SJSA1 (cell line): ENCODE measurements at places on chromosomes 3 and 15. TPM values are rescaled to one million over a fixed set of nuclear protein-coding genes. Genes with fewer than 3 reads are reported as not detected.

ANKRD63 gene
- total RNA-seq: 11.4 and 13.6 TPM in 2 replicates

GRCh38 chr3:32843510-32844321 lies 25.9 kb downstream of the TRIM71 start:
- DNase-seq: no peak

- no peak for DNase-seq
Measured at GRCh38 chr3:47836986-47837385, 34.0 kb downstream of the DHX30 start.

DNA sequence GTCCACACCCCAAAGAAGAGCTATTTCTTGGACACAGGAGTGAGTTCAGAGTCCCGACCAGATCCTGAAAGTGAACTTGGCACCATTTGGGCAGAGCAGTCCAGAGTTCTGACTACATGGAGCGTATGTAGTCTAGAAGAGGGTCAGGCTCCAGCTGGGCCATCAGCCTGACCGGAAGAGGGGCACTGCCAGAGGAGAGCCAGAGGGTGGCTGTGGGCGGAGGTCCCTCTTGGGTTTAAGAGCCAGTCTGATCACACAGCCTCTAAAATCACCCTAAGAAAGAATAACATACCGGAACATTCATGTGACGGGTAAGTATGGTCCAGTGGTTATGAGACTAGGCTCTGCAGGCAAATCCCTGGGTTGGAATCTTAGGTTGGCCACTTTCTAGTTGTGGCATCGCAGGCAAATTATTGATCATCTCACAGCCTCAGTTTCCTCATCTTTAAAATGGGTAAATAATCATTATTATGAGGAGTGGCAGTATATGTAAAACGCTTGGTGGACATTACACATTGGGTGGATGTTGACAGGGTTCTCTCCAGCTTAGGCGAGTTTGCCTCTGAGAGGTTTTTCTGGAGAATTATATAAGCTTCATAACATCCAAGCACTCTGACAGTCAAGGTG lies 2.1 kb upstream of the RAP2B start:
- DNase-seq: no peak

GRCh38 chr15:74955017-74955416 lies 1.6 kb downstream of the RPP25 start:
- DNase-seq: no peak

SOX14 gene
- not detected in 2 replicates for total RNA-seq

GRCh38 chr3:56976651-56977560 lies 83.6 kb upstream of the SPATA12 start:
- DNase-seq: no peak

GP5 gene
- not detected in 2 replicates for total RNA-seq

DNA sequence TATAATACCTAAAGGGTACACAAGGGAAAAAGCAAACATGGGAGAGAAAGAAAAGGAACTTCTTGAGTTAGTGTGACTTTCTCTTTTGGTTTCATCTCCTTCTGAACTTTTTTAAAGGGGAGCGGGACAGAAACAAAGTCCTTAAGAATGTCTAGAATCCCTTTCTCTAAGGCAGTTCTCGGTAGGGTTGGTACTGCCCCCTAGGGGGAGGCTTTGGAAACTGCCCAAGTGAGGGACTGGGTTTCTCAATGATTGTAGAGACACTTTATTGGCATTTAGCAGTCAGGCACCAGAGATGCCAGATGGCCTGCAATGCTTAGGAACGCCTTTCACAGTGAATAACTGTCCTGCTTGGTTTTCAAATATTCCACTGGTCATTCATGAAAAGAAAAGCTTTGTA lies 172.7 kb downstream of the WDR72 start:
- DNase-seq: no peak

RETNLB gene
- total RNA-seq: not detected in 2 replicates

GRCh38 chr15:61421938-61422337 lies 192.8 kb upstream of the RORA start:
- no peak for DNase-seq

DNA sequence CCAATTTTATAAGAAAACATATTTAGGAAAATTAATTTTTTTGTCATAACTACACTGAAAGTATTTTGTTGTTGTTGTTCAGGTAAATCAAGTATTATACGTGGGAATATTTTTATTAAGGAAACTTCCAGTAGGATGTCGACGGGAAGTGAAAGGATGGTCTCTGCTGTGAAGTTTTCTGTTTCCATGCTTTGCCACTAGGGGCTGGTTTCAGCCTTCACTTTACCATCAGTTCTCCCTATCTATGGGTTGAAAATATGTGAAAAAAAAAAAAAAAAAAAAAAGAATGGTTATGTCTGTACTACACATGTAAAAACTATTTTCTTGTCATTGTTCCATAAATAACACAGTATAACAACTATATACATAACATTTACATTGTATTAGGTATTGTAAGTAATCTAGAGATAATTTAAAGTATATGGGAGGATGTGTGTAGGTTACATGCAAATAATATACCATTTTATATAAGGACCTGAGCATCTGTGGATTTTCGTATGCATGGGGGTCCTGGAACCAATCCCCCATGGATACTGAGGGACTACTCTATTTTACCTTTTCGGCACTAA lies 136.7 kb downstream of the SMAD6 start:
- no peak for DNase-seq

DNA sequence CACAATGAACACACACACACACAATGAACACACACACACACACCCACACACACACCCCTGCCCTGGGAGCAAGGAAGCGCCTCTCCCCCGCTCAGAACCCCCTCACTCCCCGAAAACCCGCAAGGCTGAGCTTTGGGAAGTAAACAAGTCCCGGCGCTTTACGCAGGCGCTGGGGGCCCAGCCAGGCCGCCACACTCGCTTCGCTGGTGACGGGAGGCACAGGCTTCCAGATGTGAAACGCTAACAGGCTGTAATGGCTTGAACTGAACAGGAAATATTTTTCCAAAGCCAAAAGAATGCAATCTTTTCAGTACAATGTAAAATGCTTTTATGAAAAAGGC lies 122.7 kb upstream of the IGF1R start:
- no peak for DNase-seq

NME9 gene
- total RNA-seq: 0.13 TPM in 1 of 2 replicates, not detected in the other

DNA sequence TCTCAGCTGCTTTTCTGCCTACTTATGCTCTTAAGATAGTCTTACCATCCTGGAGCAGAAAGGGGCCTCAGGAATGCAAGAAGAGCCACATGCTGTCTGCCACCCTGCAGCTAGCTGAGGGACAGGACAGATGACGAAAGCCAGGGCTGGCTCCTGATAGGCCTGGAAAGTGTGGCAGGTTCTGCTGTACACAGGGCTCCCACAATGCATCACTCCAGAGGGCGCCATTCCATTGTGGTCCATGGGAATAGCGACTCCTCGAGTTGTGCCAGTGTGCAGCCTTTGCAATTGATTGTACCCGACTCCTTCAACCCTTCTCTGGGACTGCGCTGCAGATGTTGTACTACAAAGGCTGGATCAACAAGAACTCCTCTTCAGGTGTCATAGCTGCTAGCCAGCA lies 11.2 kb downstream of the ACAN start:
- DNase-seq: no peak

GRCh38 chr3:143132246-143132980 lies 12.8 kb downstream of the CHST2 start:
- no peak for DNase-seq

- no peak for DNase-seq
Measured at GRCh38 chr3:49600781-49601180, 46.5 kb downstream of the BSN start.

SLC25A26 gene
- total RNA-seq: 7.8 and 16.0 TPM in 2 replicates

DNA sequence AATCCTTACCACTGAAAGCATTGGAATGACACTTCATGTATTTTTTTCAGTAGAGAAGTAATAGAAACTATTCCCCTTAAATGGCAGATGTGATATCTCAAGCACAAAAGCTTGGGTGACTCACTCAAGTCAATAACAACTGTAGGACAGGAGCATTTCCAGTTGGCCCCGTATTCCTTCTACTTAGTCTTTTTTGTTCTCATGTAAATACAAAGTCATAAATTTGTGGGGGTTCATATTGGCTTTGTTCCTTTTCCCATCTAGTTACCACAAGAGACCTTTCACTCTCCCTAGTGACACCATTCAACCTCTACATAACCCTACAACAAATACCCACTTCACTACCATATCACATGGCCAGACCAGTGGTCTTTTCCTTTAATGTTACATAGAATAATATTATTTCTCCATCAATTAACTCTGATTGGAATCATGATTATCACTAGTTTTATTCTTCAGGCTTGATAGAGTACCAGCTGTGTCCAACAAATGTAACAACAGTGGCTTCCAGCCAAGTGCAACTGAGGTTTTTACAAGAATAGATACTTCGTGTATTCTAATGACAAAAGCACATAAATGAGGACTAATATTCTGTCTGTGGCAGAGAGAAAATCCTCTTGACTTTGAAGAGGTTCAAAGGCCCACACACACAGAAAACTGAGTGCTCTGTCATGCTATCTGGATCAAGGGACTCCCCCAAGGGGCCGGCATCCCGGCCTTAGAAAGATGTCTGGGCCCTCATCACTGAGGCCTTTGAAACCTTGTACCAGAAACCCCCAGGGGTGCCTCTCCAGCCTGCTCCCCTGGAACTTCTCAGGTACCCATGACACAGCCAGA lies 94.0 kb upstream of the THBS1 start:
- no peak for DNase-seq

ZPLD1 gene
- total RNA-seq: not detected in 2 replicates

GRCh38 chr3:22353126-22353525 lies 602.1 kb upstream of the ZNF385D start:
- DNase-seq: no peak

DNA sequence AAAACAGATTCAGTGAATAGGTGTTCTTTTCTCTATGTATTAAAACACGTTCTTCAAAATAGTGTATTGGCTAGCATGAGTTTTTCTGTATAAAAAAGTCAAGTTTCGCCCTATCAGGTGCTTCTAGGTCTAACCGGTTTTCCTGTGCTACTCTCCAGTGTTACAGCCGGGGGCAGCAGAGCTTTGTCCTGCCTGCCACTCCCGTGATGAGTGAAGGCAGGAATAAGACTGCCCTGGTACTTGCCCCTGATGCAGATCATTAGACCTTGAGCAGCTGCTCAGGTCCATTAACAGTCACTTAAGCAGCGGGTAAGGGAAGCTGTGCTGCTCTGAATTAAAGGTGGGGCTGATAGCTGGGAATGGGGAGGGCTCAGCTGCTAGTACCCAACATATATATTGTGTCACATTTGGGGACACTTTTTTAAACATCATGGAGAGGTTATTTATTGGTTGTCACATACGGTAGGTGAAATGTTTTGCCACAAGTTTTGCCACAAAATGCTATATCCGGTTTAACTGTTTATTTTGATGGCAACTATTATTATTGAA lies 1.3 kb upstream of the UNC13C start:
- DNase-seq: no peak

DNA sequence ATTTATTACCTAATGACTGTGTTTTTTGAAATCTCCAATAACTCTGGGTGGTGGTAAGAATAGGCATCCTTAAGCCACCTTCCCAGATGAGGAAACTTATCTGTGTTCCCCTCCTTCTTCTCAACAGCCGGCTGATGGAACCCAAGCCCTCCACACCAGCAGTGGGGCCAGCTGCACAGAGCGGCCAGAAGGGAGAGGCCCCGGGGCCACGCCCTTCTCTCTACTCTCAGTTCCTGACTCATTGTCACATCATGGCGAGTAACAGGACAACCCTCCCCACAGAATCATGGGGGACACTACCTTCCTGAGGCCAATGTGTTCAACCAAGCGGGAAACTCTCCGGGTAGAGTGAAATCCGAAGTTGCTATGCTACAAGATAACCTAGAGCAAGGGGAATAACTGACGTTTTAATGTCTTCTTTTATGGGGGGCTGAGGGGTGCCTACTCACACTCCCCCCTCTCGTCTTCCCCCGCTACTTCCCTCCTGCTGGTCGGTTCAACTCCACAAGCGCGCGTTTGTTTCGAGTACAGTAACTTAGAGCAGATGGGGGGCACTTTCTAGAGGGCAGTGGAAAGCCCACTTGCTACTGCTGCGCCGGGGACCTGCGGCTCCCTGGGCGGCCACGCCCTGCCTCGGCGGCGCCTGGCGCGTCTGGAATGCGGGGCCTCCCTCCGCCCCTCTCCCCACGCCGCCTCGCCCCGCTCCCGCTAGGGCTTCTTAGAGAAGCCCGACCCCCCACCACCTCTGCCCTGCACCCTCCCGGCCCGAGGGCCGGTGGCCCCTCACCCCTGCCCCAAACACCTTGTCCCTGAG lies 621 bp downstream of the ANXA2 start:
- peak; percentile 86 for DNase-seq

GRCh38 chr3:52754373-52754772 lies 16.4 kb downstream of the NEK4 start:
- DNase-seq: no peak

CD96 gene
- 0.13 and 0.38 TPM in 2 replicates for total RNA-seq

TMEM40 gene
- total RNA-seq: not detected in 2 replicates

KBTBD8 gene
- total RNA-seq: 1.5 and 3.9 TPM in 2 replicates

- DNase-seq: no peak
Measured at GRCh38 chr3:145058483-145058882, 1086.9 kb downstream of the DIPK2A start.

GRCh38 chr15:34942363-34942762 lies 27.2 kb downstream of the AQR start:
- DNase-seq: no peak

KCNAB1 gene
- 1.6 TPM in 1 of 2 replicates, not detected in the other for total RNA-seq

DNA sequence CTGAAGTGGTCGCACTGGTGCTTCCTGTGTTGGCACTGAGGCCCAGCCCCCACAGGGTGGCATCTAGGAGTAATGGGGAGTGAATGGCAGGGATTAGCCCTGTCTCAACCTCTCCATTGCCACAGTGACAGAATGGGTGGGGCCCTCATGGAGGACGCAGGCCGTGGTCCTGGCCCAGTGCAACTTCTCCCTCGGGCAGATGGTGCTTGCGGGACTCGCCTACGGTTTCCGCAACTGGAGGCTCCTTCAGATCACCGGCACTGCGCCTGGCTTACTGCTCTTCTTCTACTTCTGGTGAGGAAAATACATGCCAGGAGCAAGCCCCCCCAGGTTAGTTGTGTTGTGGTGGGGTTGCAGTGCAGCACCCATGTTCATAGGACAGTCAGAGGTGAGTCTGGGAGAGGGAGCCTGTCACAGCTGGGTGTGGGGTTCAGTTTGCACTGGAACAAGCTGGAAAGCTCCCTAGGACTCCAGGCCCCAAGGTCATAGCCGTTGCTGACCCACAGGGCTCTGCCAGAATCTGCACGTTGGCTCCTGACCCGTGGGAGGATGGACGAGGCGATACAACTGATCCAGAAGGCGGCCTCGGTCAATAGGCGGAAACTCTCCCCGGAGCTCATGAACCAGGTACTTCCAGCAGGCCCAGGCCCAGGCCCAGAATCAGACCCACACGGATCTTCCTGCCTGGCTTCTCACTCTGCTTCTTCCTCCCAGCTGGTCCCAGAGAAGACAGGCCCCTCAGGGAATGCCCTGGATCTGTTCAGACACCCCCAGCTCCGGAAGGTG lies 7.0 kb upstream of the SLC22A14 start:
- DNase-seq: no peak

DNA sequence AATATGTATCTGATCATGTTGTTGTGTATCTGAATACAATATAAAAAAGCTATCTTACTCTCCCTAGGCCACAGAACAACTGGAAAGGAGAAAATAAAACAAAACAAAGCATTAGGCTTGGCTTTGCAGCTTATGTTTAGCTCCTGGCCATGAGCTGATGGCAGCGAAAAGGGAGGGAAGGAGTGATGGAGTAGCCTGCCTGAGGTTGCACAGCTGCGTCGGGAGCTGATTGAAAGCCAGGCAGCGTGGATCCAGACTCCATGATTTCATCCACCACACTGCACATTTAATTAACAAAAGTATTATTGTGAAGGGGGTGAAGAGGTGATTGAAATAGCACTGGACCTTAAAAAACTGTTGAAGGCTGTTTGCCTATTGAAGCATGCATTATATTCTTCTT lies 212.2 kb downstream of the GABRG3 start:
- DNase-seq: no peak
